ENCODE measurements at places on chromosomes 3 and 15.

- DNase-seq, result no peak
These were observed 31.6 kb upstream of the GLCE start for GRCh38 chr15:69128667-69129311.

GRCh38 chr3:21013566-21013965, 737.4 kb downstream of the ZNF385D start:
- DNase-seq, result no peak

DNA sequence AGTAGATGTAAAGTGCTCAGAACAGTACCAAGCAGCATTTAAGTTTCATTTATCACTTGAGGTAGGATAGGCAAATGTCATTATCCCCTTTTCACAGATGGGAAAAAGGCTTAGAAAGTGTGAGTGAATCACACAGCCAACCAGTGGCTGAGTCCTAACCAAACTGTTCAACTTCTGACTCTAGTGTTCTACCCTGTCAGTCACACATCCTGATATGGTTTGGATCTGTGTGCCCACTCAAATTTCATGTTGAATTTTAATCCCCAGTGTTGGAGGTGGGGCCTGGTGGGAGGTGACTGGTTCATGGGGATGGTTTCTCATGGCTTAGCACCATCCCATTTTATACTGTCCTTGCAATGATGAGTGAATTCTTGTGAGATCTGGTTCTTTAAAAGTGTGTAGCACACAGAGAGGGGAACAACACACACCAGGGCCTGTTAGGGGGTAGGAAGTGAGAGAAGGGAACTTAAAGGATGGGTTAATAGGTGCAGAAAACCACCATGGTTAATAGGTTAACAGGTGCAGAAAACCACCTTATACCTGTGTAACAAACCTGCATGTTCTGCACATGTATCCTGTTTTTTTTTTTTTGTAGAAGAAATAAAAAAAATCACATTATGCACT, 304.7 kb downstream of the SUCLG2 start:
- DNase-seq, result peak; percentile 3

- DNase-seq, result no peak
These were observed 135.0 kb upstream of the ONECUT1 start for GRCh38 chr15:52925130-52925529.

DNA sequence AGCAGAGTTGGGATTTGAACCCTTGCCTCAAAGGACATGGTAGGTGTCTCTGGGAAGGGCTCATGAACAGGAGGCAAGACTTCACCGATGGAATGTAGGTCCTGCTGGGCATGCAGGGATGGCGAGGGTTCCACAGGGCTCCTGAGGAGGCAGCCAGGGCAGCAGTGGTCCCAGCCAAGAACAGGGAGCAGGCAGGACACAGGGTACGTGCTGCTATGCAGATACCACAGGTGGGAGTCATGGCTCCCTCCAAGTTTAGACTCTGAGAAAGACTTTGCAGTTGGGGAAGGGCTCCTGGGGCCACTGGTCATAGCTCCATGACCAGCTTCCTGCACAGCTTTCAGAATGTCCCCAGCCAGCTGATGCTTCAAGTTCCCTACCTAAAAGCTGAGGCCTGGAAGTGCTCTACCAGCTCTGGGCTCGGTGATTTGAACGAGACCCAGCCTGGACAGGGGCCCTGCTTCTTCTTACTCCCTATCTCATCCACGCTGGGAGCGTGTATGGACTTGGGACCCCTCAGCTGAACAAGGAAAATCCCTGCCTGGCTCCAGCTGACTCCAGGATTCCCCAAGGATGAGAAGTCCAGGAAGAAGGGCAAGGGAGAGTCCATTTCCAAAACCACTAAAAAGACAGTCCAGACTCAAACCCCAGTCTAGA, 747 bp downstream of the MYL3 start:
- no peak for DNase-seq

DNA sequence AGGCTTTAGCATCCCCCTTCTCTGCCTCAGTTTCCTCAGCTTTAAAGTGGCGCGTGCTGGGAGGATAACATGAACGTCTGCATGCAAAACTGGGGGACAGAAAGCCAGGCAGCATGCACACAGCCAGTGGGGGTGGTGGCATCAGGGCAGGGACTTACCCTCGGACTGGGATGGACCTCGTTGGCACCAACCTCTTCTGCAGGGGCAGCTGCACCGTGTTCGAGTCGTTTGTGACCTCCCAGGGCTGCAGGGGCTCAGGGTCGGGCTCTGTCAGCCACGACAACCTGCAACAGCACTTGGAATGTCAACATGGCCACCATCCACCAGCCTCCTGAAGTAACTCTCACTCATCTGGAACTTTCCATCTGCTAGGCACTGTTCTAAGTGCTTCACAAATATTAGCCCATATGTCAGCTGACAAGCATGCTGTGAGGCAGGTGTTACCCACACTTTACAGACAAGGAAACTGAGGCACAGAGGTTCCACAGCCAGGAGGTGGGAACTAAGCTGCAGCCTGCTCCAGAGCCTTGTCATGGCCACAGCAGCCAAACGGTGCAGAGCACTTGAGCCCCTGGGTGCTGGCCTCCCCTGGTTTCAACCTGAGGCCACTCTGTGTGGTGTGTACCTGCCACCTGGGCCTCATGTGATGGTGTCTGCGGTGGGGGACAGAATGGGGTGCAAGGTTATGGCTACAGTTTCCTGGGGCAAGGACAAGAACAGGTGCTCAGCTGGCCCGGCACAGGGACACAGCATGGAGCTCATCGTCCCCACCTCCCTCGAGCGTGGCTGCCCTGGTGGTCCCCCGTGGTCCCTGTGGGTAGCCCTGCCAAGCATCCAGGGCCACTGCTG, 6.7 kb downstream of the C3orf22 start:
- no peak for DNase-seq

DNA sequence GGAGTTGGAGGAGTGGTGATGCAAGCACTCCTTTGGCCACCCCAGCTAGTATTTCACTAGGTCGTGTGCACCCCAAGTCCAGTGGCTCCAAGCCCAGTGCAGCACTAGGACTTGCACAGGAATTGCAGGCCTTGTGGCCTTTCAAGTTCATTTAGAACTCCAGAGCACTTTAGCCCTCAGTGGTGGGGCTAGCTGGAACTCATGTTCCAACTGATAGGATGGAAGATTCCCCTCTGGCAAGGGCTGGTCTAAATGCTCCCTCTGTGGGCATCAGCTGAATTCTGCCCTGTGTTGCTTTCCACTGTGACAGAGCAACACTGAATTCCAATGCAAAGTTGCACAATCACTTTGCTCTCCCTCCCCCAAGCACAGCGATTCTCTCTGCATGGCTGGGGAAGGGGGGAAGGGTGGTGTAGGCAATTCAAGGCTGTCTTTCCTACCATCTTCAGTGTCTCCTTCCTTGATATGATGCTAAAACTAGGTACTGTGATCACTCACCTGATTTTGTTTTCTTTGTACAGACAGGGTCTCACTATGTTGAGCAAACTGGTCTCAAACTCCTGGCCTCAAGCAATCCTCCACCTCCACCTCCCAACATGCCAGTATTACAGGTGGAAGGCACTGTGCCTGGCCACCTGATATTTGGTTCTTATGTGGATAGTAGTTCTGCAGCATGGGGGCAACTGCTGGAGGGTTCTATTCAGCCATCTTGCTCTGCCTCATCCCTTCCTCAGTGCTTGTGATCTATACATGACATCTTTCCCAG, 10.3 kb downstream of the USF3 start:
- DNase-seq, result no peak

DNA sequence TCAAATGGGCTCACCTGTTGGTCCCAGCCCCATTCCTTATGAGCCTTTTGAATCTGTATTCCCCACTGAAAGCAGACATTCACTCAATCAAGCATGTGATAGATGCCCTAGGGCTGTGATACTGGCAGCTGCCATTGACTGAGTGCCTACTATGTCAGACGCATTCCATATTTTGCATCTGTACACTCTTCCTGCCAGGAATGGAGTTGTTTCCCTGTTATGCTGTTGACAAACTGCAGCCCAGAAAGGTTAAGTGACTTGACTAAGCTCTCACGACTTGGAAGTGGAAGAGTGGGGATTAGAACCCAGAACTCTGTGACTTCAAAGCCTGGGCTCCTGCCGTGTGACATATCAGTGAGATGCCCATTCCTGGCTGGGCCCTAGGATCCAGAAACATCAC, 211.4 kb downstream of the RPLP1 start:
- no peak for DNase-seq

DNA sequence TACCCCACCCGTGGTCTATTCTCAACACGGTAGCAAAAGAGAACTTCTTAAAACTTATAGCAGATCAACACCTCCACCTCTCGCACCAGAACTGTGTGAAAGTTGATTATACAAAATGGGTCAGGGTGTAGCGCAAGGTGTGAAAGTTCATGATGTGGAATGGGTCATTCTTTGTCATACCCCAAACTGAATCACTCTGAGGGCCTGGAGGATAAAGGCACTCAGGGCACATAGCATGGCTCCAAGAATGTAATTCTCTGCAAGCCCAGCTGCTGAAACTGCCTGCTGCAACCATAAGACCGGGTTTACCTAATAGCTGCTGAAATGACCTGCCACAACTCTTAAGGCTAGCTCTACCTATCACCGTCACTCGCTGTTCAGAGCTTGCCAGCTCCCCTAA, 70.0 kb downstream of the FOXP1 start:
- DNase-seq, result no peak

- no peak for DNase-seq
These were observed 193.3 kb upstream of the SLCO3A1 start for GRCh38 chr15:91660174-91660649.

DNA sequence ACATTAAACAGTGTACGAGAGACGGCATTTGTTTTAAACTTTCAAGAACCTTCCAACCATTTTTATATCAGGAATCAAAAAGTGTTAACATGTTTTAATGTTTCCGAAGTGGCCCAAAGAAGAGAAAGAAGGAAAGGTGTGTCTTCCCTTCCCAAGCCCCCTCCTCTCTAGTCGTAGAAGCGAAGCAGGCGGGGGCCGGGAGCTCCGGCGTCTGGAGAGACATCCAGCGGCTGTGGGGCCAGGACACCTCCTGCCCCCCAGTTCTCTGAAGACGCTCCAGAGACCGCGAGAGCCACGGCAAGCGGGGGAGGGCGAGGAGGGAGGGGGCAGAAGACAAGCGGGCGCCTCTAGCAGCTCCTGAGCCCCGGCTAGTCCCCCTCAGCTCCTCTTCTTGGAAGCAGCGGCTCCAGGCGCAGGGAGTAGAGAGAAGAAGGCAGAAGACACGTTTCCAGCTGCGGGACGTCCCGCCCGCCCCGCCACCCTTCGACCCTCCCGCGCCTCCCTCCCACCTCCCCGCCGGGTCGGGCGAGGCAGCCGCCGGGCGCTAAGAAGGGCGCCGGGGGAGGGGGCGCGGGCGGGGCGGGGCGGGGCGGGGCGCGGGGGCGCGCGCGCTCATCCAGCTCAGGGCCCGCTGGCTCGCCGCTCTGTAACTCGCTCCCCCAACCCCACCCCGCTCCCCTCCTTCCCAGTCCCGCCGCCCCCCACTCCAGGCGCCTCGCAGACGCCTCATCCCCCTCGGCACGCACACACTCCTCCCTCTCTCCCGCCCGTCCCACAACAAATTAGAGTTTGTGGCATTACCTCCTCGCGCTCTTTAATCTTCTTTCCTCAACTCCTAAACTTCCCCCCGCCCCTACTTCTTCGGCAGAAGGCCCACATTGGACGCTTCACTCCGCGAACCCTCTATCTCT, at the start of gene ZBTB20:
Gene ZBTB20, minus strand, starts transcription at position 871 of the 911 bp plus-strand sequence.
- DNase-seq, result peak; percentile 45

DNA sequence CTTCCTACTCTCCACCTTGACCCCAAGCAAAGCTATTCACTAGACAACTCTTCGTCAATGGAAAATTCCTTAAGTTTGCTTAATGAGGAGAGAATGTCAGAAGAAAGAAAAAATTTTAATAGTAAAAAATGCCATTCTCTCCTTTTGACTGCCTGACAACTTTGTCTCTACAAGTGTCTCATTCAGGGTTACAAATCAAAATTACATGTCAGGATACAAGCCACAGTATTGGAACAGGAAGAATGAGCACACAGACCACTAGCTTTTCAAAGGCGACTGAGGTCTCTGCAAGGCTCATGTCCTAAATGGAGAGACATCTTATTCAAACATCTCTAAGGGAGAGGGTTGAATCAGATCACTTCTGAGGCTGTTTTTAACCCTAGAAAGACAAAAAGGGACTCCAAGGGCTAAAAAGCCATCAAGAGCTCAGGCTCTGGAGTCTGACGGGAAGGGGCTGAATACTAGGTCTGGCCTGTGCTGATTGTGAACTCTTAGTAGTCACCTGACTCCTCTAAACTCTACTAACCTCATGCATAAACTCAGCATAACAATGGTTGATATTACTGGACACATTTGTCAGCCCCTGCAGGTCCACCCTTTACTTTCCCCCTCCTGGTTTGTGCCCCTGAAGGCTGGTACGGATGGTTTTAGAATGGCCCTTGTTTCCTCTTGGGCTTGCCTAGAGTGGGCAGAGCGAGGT, 12.8 kb upstream of the MEIS2 start:
- DNase-seq, result no peak

DNA sequence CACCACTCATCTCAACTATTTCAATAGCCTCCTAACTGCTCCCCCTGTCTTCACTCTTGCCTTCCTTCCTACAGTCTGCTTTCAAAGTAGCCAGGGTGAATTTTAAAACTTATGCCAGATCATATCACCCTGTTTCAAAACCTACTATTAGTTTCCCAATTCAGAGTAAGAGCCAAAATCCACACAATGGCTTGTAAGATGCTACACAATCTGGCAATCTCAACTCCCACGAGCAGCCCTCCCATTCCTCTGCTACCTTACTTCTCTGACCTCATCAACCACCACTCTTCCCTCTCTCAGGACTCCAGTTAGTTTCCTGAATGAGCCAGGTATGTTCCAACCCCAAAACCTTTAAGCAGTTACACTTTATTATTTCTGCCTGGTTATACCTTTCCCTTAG, 62.5 kb downstream of the VPS13C start:
- DNase-seq, result no peak

DNA sequence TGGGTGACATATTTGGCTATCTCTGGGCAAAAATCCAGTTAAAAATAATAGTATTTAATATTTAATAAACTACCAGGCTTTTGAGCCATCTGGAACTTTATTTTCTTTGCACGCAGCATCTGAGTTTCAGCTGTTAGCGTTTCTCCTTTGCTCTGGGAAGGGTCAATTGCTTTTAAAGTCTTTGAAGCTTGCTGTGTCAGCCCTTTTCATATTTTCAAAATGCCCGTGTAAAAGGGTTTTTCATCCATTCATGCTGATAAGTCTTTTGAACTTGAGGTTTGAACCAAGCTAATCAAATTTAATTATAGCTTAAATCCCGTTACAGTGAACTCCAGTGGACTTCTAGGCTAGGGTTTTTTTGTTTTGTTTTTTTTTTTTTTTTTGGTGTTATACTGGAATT, 79.1 kb downstream of the SLC25A26 start:
- DNase-seq, result no peak

DNA sequence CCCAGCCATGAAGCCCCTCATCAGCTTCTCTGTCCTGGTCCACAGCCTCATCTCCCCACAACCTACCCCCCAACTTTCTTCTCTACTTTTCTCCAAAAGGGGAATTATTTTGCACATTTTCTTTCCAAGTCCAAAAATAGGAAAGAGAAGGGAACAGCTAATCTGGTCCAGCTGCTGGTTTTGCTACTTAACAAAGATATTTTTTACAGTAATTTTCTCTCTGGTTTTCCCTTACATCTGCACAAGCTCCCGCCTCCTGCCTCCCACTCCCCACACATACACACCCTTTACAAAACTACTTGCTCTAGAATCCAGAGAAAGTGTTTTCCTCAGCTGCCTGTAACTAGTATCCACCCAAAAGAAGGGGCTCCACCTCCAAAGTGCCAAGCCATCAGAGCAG, 177.2 kb downstream of the POLR2M start:
- DNase-seq, result no peak

- no peak for DNase-seq
These were observed 413 bp downstream of the SEC22C start for GRCh38 chr3:42581400-42581708.

- DNase-seq, result no peak
These were observed 10.7 kb upstream of the TRPM7 start for GRCh38 chr15:50697109-50697797.

Data from fibroblast of skin of left biceps (primary cell).